ENCODE measurements at places on chromosomes 3 and 15. TPM values are rescaled to one million over a fixed set of nuclear protein-coding genes. Genes with fewer than 3 reads are reported as not detected.

Gene TYRO3
- 52.4 TPM for total RNA-seq

Gene DCUN1D1
- 25.9 TPM for total RNA-seq

Gene BRK1
- 52.5 TPM for total RNA-seq

GRCh38 chr3:39960515-39961191 is 151.2 kb downstream of the MYRIP start:
- DNase-seq: no peak

- DNase-seq: no peak
Measured at GRCh38 chr15:72911626-72912025, 128.1 kb upstream of the ADPGK start.

GRCh38 chr15:60400944-60401343 is 3.2 kb upstream of the ANXA2 start:
- no peak for DNase-seq

- no peak for DNase-seq
Measured at GRCh38 chr3:185040425-185040824, 112.4 kb downstream of the C3orf70 start.

DNA sequence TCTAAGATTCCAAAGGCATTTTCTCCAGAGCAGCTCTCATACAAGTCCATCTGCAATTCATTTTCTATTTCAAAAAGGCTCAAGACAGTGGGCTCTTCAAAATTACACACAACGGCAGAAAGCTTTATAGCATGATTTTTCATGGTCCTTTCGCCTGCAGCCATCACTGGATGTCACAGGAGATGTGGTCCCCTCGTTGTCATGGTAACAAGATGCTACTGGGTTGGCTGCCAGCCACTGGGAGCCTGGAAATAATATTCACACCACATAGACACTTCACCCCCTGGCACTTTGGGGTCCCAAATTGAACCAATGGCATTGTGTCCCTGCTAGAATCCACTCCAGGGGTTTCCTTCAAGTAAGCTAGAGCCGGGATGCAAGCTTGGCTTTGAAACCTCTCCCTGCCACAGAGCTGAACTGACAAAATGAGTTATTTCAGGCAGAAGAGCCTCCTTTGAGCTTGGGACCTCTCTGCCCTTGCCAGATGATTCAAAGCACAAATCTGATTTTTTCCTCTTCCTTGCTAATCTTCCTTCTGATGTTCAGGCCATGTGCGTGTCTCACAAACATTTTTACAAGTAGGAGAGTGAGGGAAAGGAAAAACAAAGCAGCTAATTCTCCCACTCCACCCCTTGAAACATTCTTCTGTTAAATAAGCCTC is 512.6 kb upstream of the ADAMTS9 start:
- DNase-seq: no peak

DNA sequence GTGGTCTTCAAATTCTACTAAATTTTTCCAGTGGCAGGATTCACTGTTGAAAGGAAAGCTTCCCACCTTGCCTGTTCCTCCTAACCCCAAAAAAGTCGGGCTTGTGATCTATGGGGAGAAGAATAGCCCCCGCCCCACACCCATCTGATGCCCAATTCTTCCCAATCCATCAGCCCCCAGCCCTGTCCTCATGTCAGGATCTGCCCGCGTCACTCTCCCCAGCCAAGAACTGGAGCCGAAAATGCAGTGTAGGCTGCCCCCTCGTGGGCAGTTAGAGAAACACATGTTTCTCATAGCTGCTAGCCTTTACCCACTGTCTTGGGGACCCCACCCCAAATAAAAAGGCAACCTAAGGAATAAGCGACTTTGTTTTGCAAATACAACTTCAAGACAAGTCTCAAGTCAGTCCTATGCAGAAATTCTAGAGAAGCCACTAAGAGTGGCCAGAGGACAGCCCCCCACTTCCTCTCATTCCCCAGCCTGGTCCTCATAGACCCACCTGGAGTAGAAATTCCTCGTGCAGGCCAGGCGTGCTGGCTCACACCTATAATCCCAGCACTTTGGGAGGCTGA is 13.0 kb upstream of the CSK start:
- DNase-seq: peak; percentile 53

DNA sequence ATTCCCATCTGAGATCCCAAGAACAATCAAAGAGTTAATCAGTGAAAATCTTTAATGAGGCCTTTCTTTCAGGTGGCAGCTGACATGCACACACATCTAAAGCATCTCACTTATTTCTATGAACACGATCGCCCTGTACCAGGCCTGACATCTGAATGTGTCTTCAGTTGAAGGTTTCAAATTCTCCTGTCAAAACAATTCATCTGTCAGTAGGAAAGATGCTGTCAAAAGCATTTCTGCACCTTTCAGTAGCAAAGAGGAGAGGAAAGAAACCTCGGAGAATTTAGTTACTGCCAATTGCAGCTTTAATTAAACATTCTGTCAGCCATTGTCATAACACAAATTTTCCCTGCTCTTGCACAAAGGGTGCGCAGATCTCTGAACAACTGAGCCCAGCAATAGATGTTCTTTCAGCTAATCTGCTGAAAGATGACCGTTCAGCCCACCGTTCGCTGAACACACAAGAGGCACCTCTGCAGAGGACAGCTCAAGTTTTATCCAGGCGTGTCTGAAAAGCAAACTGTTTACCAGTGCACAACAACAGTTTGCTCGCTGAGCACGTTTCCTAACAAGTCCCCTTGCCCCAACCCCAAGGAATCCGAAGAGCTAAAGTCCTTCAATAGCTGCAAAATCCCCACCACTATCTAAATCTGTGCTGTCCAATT is 34.1 kb downstream of the LRIG1 start:
- no peak for DNase-seq

Measured in lower leg skin (tissue), 4 donors.